ENCODE measurements at places on chromosomes 11 and 22.

GRCh38 chr11:20873054-20873453 is 203.7 kb downstream of the NELL1 start:
- DNase-seq: no peak

DNA sequence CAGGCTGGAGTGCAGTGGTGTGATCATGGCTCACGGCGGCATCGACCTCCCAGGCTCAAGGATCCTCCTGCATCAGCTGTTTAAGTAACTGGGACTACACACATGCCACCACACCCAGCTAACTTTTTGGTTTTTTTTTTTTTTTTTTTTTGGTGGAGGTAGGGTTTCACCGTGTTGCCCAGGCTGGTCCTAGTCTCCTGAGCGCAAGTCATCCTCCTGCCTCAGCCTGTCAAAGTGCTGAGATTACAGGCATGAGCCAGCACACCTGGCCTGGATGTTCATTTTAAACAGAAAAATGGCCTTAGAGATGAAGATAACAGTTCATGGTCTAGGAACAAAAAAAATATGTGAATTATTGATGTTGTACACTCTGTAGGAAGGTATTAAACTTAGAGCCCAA is 13.6 kb upstream of the SLC25A18 start:
- DNase-seq: no peak

DNA sequence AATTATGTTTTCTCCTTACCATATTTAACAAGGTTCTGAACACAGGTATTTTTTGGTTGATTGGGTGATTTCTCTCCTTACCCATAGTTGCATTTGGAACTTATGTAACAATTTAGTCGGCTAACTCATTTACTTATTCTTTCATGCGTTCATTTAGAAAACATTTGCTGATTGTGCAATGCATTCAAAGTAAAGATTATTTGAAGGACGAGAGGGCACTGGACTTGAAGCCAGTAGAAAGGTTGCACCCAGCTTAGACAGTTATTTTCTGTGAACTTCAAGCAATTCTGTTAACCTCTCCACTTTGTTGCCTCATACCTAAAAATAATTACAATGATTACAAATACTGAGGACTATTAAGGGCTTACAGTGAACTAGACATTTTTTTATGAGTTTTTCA is 769.6 kb downstream of the LRRC4C start:
- DNase-seq: no peak

DNA sequence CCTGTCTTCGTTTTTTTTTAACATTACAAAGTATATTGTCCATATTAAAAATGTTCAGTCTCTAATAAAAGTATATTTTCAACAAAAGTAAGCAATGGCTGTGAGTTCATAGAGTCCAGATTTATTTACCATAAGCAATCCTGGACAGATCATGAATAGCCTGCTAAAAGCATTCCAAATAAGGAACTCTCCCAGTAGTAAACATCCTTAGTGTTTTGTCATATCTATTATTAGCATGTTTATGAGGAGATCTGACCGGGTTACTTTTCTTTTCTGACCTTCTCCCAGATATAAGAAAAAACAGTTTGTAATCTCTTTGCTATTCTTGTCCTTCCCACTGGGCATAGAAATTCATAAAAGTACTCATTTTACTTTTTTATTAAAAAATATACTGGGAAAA is 403.9 kb upstream of the ANO3 start:
- DNase-seq: no peak

Measured in activated naive CD4-positive, alpha-beta T cell treated with Interleukin-2 at 50 U/mL for 16 hours (primary cell).